ENCODE measurements at places on chromosomes 3 and 15.

- DNase-seq: no peak
Measured at GRCh38 chr15:78421238-78421965, 16.6 kb upstream of the IREB2 start.

DNA sequence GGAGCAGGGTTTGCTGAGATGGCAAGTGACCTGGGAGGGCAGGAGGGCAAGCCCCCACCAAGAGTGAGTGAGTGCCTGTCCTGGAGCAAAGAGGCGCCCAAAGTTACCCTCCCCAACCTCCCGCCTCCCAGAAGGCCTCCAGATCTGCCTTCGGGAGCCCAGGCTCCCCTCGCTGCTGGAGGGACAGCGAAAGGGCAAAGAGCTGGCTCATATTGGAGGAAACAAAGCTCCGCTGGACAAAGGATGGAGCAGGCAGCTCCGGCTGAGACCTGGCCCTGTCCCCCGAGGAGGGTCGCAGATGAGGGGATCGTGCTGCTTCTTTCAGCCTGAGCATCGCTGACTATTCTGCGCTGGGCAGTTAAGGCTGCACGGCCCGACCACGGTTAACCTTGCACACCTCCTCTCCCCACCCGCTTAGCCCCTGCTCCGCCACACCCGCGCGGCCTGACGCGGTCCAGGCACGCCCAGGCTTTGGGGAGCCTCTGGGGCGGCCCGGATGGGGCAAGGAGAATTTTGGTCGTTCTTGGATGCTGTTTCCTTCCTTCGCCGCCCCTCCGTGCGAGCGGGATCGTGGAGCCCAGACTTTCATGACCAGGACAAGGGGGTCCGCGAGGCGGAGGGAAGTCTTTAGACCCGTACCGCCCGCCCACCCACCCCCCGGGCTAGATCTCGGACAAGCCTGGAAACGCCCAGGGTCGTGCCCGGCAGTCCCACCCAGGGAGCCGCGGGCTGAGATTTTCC lies 651 bp downstream of the PLCD1 start:
- no peak for DNase-seq

GRCh38 chr3:97720417-97720816 lies 44.1 kb upstream of the ARL6 start:
- no peak for DNase-seq

- no peak for DNase-seq
Measured at GRCh38 chr15:91183596-91183995, 83.5 kb downstream of the SV2B start.

GRCh38 chr15:68151277-68151676 lies 53.9 kb downstream of the CALML4 start:
- DNase-seq: no peak

- DNase-seq: no peak
Measured at GRCh38 chr3:112629425-112629824, 11.5 kb downstream of the CCDC80 start.

DNA sequence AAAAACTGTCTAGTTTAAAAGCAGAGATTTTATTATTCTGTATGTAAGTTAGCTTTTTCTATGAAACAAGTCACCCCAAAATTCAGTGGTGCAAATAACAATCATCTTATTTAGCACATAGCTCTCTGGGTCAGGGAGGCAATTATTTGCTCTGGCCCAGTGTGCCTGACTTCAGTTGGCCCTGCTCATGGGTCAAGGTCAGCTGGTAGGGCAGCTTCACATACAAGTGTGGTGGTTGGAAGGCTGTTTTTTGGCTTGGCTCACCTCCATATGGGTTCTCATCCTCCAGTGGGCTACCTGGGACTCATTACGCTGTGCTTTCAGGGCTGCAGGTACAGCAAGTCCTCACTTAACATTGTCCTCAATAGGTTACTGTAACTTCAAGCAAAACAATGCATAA lies 228.6 kb downstream of the NR2F2 start:
- DNase-seq: no peak

GRCh38 chr3:128859630-128860029 lies 19.8 kb upstream of the ACAD9 start:
- no peak for DNase-seq

DNA sequence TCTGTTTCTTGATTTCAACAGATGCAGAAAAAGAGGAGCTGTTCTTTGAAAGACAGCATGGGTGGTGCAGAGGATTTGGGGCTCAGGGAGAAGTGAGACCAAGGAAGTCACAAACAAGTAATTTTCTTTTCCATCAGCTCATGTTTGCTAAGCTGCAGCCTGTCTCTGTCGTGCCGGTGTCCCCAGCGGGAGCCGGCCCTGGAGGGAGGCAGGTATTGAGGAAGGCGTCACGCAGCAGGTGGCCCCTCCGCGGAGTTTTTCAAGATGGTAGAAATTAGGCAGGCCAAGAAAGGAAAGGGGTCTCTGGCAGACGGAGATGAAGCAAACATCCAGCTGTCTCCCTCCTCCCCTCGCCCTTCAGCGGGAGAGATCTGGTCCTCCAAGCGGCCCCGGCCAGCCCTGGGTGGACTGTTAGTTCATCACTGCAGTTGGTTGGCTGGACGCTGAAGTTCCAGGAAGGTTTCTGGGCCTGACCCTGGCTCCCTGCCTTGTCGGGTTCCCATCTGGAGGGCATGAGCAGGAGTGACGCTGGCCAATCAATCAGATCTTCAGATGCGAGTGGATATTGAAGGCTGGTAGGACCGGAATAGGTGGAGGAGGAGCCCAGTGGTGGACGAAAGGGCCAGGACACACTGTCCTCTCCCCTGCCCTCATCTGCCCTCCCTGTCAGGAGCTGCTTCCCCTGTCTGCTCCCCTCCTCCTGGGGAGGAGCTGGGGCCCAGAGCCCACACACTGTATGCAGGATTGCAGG lies 27.7 kb upstream of the MUC4 start:
- no peak for DNase-seq

GRCh38 chr15:35932531-35932930 lies 386.6 kb upstream of the DPH6 start:
- no peak for DNase-seq

- DNase-seq: no peak
Measured at GRCh38 chr15:26807517-26808427, 34.9 kb upstream of the GABRB3 start.

GRCh38 chr3:98733053-98733811 lies 29.9 kb upstream of the ST3GAL6 start:
- no peak for DNase-seq

Data from T-cell (primary cell).